ENCODE measurements at places on chromosomes 5 and 9. TPM values are rescaled to one million over a fixed set of nuclear protein-coding genes. Genes with fewer than 3 reads are reported as not detected.

DNA sequence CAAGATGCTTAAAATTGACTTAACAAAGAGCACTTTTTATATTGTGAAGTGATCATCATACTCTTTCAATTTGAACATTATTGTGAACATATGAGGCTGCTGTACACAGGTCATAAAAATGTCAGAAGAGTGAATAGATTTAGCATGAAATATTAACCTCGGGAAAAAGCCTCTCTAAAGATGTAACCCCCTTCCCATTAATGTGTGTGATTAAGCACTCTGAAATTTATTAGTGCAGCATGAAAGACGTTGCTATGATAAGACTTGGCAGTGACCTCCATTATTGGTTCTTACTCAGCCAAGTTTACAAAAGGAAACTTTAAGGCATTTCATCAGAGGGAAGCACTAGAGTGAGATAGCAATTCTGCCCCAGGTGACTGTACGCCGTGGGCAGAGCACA is 326.5 kb downstream of the NTRK2 start:
- no peak for DNase-seq

DNA sequence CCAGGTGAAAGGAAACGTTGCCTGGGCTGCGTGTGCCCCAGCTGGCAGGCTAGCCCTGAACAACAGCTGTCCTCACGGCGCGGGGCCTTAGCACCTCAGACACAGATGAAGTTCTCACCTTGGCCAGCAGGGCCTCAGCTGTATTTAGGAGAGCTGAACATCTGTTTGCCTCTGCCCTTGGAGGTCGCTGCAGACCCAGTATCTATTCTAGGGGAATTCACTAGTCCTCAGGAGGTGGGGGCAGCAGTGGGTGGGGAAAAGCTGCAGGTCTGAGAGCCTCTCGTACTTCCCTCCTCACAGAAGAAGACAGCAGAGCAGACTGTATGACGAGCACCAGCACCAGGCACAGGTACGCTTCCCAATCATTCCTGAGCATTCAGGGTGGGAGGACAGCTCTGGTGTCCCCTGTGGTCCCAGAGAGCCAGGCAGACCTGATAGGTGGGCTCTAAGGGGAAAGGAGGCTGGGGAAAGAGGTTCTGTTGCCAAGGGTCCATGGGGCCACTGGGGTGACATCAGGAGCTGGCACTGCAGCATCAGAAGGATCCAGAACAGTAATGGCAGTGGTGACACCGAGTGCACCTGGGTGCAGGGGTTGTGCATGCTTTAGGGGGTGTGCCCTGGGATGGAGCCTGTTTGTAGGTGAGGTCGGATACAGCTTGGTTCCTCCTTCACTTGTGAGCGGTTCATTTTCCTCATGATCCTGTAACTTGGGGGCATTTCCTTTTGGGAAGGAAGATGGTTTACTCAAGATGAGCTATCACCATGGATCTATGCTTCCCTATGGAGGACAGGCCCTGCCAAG is 13.8 kb downstream of the CD74 start:
- DNase-seq, result no peak

- DNase-seq, result no peak
Observed at GRCh38 chr9:88891040-88891439, 100.2 kb upstream of the S1PR3 start.

Gene WHRN
- total RNA-seq, result 13.2 TPM

GRCh38 chr9:557601-558201 is 283.8 kb upstream of the DMRT1 start:
- DNase-seq, result no peak

Gene MZB1
- total RNA-seq, result 1.8 TPM

Gene GOLM1
- total RNA-seq, result 7.3 TPM

Gene PLAC8L1
- total RNA-seq, result not detected

DNA sequence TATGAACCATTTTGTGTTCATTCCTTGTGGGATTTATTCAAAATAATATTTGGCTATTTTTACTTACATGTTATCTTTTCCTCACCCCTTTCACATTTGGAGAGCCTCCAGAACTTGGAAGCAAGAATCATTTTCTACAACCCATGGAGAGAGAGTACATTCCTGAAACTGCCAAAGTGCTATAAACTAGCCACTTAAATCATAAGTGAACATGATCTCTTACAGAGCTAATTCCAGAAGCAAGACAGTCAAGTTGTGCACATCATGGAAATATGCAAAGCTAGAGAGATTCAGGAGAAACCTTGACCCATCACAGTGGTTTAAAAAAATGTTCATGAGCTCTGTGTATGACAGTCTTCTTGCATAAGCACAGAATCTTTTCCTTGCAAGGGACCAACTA is 883.6 kb upstream of the C9orf72 start:
- DNase-seq, result no peak

Gene NREP
- total RNA-seq, result 33.4 TPM

DNA sequence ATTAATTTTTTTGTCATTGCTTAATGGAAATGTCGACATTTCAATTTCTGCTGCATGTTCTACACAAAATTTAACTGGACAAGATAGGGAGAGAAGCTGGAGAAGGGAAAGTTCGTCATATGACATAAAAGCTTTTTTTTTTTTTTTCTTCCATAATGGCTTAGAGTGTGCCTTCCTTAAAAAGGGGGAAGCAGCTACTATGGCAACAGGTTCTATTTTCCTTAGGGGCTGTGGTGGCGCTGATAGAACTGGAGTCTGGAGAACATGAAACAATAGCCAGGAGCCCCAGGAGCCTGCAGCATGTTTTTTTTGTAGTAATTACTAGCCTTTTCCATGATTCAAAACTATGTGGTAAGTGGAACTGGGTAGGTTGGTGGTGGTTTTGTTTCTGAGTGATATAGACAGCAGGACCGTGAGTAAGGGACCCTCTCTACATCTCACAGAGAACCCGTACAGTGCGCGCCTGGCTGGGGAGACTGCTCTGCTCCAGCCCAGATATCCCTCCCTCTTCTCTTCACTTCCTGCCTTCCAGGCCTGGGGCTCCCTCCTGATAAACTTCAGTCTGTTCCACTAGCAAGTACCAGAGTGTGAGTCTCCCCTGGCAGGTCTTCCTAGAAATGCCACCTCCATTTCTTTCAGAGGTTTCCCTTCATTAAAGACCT is 301.6 kb downstream of the NR3C1 start:
- no peak for DNase-seq

Gene ANKRD33B
- 2.6 TPM for total RNA-seq

DNA sequence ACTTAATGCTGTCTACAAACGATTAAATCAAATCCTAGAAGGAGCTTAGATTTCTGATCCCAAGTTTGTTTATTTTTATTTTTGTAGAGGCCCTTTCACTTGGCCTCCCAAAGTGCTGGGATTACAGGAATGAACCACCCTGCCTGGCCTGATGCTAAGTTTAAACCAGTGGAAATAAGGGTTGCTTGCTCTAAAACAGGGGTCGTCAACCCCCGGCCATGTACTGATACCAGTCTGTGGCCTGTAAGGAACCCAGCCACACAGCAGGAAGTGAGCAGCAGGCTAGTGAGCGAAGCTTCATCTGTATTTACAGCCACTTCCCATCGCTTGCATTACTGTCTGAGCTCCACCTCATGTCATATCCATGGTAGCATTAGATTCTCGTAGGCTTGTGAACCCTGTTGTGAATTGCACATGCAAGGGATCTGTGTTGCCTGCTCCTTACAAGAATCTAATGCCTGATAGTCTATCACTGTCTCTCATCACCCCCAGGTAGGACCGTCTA is 11.4 kb downstream of the TTC1 start:
- DNase-seq, result no peak

- no peak for DNase-seq
Observed at GRCh38 chr9:123395276-123395688, 39.3 kb downstream of the CRB2 start.

Gene KIF24
- total RNA-seq, result 0.38 TPM

DNA sequence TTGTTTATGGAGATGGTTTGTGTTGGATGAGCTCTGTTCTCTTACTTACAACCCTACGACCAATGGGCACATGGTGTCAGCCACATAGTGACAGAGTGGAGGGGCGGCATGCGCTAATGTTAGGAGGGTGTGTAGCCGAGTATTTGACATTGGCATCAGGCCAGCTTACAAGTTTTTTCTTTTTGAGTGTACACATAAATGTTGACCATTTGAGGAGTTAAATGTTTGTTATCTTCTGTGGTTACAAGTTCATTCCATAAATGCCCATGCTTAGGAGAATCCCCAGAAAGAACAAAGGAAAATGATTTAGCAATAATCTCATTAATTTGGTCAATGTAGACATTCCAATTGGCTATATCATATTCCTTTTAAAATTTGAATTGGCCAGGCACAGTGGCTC is 180.1 kb upstream of the ELL2 start:
- no peak for DNase-seq

- DNase-seq, result no peak
Observed at GRCh38 chr9:72583370-72583769, 62.0 kb downstream of the TMC1 start.

DNA sequence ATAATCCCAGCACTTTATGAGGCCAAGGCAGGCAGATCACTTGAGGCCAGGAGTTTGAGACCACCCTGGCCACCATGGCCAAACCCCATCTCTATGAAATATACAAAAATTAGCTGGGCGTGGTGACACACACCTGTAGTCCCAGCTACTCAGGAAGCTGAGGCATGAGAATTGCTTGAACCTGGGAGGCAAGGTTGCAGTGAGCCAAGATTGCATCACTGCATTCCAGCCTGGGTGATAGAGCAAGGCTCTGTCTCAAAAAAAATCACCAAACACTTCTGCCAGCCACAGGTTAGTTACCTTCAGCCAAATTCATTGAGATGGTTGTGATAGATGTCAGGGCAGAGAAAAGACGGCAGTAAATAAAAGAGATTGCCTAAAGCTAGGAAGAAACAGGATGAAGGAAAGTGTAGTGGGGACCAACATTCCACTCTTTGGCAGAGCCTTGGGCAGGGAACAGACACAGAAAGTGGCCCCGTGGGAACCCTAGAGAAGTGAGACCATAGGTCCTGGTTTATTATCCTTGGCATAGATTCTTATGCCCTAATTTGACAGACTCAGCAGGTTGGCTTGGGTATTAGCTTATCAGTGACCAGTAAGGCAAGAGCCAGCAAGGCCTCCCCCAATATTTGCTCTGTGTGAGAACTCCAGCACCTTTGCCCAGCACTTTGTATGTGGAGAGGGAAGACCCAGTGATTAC is 5.5 kb upstream of the CEP120 start:
- DNase-seq, result no peak

DNA sequence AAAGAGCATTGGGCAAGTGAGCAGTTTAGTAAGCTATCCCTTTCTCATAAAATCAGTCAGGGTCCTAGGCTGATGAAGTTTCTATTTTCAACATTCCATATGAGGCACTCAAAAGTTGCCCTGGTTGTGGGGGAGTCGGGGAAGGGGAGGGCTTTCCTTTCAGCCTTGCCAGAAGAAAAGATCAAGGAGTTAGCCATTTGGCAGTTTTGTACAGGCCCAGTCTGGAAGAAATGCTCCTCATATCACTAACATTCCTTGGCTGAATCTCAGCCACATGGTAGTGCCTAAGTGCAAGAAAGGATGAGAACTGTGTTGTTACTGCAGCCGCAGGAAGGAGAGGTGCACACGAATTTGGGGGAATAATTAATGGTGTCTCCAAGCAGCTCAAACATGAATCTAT is 60.8 kb downstream of the ZNF474 start:
- no peak for DNase-seq

All from right cardiac atrium (tissue), 5 donors.